ENCODE measurements at places on chromosomes 5 and 9.

GRCh38 chr5:179468696-179469095 is 81.7 kb upstream of the RUFY1 start:
- no peak for DNase-seq

- no peak for DNase-seq
These were observed 1.2 kb downstream of the VCAN start for GRCh38 chr5:83472508-83473345.

- peak; percentile 91 for DNase-seq
These were observed 81.5 kb downstream of the PTPDC1 start for GRCh38 chr9:94165592-94166235.

- no peak for DNase-seq
These were observed 111.3 kb downstream of the NUDT12 start for GRCh38 chr5:103451261-103451660.

DNA sequence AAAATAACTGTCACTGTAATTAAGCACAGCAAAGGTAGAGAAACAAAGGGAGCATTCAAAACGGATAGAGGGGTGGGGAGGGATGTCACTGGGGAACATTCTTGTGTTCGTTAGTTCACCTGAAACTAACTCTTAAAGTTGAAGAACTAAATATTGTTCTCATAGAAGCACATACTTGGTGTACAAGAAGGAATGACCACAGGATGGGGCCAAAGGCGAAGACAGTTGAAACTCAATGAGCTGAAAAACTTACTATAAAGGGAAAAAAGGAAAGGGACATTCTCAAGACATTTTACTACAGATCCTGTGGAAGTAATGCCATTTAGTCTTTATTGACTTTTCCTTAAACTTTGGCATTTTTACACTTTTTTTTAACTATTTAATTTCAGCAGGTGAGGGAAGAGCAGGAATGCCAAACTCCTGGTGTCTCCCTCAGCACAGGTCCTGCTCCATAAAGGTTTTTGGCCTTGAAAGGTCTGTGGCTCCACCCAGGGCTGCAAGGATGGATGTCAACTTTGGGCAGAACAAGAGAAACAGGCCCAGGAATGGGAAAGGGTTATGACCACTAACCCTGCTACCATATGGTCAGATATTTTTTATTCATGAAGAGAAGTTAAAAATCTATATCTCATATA is 197.6 kb upstream of the RASA1 start:
- no peak for DNase-seq

DNA sequence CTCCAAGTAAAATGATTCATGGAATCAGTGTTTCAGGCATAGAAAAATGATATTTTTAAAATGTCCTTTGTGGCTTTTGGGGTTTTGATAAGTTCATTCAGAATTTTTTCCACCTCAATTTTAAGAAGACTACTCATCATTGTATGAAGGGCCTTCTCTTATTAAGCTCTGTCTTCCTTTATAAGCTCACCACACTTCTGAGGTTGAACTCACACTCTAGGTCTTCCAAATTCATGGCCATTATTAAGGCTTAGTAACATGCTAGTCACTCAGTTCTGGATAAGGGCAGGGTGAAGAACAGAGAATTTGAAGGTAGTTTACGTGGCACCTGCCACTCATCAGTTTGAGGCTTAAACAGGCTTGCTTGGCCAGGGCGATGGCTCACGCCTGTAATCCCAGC is 4.2 kb downstream of the MELK start:
- DNase-seq, result no peak

DNA sequence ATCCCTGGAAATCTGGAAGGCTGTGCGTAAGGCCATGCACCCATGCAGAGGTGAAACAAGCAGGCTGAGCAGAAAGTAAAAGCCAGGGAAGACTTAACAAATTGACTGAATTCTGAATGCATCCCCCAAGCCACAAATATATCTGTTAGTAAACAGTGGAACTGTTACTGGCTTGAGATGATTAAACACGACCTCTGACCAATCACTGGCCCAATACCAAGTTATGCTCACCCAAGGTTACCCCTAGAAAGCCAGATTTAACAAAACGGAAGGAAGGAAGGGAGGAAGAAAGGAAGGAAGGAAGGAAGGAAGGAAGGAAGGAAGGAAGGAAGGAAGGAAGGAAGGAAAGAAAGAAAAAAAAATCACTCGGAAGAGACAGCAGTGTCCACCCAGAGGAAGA is 215.8 kb upstream of the CCNG1 start:
- no peak for DNase-seq

- DNase-seq, result no peak
These were observed 196.2 kb upstream of the CLINT1 start for GRCh38 chr5:158055111-158055501.

GRCh38 chr5:138096997-138097828 is 13.4 kb downstream of the WNT8A start:
- no peak for DNase-seq

DNA sequence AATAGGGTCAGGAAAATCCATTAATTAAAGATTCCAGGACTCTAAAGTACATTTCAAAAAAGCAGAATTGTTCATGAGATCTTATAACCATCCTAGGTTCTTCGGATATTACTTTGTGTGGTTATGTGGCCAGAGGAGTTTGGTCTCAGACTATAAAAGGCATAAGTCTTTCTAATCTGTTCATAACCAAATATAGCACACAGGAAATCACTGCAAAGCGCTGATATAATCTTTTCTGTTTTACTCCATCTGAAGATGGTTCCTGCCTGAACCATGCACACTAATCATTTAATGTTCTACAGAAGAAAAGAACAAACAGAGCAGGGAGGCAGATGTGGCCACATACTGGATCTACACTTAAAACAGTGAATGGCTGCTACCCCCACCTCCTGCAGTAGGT is 182.8 kb downstream of the SEMA5A start:
- no peak for DNase-seq

GRCh38 chr5:151007430-151008209 is 12.8 kb upstream of the GPX3 start:
- DNase-seq, result no peak

- no peak for DNase-seq
These were observed 474.2 kb downstream of the DNAH5 start for GRCh38 chr5:13470263-13470662.

- DNase-seq, result no peak
These were observed 169.7 kb downstream of the MPDZ start for GRCh38 chr9:13109781-13110180.

DNA sequence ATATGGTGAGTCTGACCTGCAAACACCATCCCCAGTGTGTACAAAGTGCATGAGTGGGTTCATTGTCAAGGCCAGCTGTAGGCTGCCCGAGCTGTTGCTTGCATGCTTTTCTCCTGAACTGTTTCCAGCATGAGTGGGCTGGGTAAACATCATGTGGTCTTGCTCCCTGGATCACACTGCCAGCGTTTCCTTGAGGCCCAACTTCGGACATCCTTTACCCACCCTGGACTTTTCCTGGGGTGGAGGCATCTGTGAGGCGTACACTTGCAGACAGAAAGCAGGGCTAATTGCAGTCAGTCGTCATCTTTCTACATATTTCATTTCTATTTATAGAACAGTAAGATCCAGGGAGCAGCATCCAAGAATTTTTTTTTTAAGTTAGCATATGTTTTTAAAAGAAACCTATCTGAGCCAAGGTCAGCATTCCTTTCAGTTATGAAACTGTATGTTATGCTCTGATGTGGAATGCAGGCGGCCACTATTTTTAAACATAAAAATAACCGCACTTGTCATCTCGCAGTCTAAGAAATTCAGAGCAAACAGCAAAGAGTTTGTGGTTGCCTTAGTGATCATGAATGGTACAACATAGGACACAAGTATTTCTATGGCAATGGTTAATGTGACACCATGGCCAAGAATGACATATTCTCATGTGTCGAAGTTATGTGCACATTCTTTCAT is 106.5 kb upstream of the DMRT1 start:
- DNase-seq, result no peak

GRCh38 chr9:134698587-134699342 is 57.2 kb downstream of the COL5A1 start:
- DNase-seq, result peak; percentile 10

DNA sequence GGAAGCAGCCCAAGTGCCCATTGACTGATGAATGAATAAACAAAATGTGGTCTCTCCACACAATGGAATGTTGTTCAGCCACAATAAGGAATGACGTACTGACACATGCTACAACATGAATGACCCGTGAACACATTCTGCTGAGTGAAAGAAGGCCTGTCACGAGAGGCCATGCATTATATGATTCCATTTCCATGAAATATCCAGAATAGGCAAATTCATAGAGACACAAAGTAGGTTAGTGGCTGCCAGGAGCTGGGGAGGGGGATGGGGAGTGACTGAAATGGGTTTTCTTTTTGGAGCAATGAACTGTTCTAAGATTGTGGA is 41.4 kb downstream of the BICD2 start:
- DNase-seq, result no peak

DNA sequence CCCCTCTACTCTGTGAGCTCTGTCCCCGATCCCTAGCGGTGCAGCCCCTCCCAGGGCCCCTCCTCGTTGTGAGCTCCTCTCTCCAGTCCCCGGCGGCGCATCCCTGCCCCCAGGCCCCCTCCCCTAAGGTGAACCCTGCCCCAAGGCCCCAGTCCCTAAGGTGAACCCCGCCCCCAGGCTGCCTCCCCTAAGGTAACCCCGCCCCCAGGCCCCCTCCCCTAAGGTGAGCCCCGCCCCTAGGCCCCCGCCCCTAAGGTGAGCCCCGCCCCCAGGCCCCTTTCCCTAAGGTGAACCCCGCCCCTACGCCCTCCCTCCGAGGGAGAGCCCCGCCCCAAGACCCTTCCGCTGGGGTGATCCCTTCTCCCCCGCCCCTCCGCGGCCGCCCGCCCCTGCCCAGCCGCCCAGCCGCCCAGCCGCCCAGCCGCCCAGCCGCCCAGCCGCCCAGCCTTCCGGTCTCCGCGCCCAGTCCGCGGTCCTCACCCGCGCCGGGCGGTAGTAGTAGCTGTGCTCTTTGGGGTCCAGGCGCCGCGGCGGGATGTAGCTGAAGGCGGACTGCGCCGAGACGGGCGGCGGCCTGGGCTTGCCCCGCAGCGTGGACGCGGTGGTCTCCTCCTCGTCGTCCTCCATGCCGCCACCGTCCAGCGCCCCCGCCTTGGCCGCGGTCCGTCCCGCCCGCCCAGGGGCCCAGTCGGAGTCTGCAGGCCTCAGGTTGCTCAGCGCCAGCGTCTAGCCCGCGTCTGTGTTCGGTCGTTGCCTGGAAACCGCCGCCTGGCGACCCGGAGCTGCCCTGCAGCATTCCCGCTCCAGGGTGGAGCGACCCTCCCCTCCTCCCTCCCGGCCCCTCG is at the start of gene CFAP90:
CFAP90 (minus strand) TSS at position 739 of the 845 bp plus-strand sequence; CDS start at position 627, 112 bp downstream.
- no peak for DNase-seq

DNA sequence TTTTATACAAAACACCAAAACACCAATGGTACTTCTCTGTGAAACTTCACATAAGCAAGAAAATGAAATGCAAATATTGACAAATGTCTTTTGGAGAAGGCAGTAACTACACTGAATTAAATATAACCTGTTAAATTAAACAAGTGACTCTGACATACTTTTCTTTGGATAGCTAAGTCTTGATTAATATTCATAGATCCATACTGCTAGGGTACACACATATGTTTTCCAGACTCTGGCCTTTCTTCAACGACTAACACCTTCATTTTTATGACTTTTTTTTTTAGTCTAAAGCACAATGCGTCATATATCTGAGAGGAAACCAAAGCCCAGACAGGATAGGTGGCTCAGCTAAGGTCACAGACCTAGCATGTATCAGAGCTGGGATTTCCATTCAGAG is 263.7 kb downstream of the TENT4A start:
- DNase-seq, result no peak

DNA sequence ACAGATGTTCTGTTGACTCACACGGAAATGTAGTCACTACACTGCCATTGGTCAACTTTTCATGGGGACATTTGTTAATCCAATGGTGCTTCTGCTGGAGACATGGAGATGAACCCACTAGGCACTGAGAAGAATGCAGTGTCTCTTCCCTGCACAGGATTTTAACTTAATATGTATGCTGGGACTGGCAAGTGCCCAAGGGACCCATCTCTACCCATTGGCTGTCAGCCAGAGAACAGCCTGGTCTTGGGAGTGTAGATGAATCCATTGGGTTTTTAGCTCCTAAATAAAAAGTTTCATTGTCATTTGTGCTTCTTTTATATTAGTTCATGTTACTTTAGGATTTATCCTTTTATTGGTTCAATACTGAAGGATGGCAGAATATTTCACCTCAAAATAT is 195.8 kb upstream of the CDH6 start:
- no peak for DNase-seq

DNA sequence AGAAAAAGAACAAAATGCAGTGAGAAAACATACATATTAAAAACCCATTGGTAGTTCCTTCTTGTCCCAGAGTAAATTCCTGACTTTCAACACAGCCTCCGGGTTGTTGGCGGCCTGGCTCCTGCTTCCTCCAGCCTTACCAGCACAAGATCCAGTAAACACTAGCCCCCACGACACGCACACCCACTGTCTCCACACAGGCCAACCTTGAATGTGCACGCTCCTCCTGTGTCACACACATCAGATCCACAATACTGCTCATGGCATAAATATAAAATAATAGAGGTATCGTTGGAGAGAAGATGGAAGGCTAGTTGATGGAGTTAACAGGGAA is 2.5 kb upstream of the SLC31A2 start:
- DNase-seq, result no peak

GRCh38 chr9:22700171-22700570 is 253.5 kb downstream of the DMRTA1 start:
- DNase-seq, result no peak

- no peak for DNase-seq
These were observed 11.3 kb downstream of the TNC start for GRCh38 chr9:115106642-115107041.

- DNase-seq, result no peak
These were observed 347.4 kb downstream of the DRD1 start for GRCh38 chr5:175096469-175097165.

DNA sequence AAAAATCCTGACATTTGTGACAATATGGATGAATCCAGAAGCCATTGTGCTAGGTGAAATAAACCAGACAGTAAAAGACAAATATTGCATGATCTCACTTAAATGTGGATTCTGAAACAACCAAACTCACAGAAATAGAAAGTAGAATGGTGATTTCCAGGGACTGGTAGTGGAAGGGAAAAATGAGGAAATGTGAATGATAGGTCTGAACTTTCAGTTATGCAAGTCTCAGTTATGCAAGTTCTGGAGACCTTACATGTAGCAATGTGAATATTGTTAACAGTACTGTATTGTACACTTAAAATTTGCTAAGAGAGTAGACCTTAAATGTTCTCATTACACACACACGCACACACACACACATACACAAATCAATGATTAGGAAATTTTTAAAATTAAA is 84.9 kb downstream of the SLCO4C1 start:
- DNase-seq, result no peak

DNA sequence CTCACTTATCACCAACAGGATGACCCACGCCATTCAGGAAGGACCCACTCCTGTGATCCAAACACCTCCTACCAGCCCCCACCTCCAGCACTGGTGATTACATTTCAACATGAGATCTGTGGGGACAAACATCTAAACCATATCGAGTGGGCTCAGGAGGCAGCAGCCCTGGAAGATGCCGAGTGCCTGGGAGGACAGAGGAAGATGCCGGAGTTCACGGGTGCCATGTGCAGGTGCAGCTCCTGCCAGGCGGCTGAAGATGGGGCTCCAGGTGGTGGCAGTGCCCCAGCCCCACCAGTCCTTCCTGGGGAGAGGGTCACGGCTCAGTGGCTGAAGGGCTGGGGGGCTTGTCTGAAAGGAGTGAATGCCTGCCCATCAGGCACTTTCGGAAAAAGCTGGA is 6.1 kb upstream of the CEP72 start:
- no peak for DNase-seq

- DNase-seq, result no peak
These were observed 2.5 kb downstream of the PMPCA start for GRCh38 chr9:136412962-136413361.

All from stimulated activated CD8-positive, alpha-beta memory T cell treated with anti-CD3 and anti-CD28 coated beads, Interleukin-7, amount 100 ng/mL, for 1 hour (primary cell).